ENCODE measurements at places on chromosomes 2 and 18.

- no peak for DNase-seq
Observed at GRCh38 chr18:9206421-9206820, 69.8 kb downstream of the ANKRD12 start.

DNA sequence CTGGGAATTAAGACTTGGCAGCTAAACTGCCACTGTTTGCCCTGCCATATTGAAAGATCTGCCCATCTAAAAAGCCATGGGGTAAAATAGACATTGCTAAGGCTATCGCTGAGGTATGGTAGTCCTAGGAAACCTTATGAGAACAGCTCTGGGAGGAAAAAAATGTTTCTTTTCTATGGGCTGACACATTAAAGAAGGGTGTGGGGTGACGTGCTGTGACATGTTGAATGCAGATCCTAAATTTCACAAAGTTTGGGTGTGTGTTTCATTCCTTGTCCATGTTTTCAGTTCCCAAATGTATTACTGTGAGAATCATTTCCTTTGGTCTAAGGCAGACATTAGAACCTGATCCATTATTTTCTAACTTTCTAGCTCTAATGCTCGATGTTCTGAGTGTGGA, 766.4 kb downstream of the BCL11A start:
- DNase-seq, result no peak

DNA sequence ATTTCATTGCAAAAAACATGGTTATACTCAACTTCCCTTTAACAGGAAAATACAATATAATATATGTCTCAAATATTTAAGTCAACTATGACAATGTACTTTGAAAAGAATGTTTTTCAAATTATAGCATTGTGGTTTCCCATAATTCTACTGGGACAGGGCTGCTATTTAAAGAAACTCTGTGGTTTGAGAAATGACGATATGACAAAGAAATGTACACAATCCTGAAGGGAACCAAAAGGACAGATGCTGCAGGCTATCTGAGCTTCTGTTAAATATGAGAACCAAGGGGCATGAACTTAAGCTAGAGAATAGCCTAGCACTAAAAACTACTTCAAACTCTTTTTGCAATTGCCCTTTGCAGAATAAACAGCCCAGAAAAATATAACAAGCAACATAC, 415.9 kb downstream of the GRB14 start:
- DNase-seq, result no peak

GRCh38 chr2:128406736-128407554, 88.3 kb upstream of the HS6ST1 start:
- DNase-seq, result no peak

- DNase-seq, result no peak
Observed at GRCh38 chr2:151999053-151999452, 99.8 kb downstream of the CACNB4 start.

- no peak for DNase-seq
Observed at GRCh38 chr18:46332921-46333341, 228.7 kb downstream of the HAUS1 start.

- no peak for DNase-seq
Observed at GRCh38 chr2:195639238-195639858, 17.7 kb upstream of the SLC39A10 start.

GRCh38 chr18:64720781-64721464, 572.0 kb upstream of the LINC00305 start:
- DNase-seq, result no peak

DNA sequence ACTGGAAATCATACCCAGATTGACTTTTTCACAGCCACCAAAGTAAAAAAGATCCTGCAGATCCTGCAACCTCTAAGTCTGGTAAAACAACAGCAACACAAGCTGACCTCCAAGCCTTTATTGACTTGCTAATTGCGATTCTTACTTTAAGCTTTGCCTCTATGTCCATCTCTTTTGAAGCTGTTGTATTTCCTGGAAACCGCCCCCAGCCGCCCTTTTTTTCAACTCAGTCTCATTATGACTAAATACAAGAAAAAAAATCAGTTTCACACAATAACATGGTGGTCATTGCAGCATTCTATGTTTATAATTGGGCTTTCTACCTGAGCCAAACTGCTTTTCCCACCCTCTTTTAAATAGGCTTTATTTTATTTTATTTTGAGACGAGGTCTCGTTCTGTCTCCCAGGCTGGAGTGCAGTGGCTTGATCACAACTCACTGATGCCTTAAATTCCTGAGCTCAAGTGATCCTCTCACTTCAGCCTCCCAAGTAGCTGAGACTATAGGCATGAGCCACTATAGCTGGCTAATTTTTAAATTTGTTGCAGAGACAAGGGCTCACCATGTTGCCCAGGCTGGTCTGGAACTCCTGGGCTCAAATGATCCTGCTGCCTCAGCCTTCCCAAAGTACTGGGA, 76.2 kb downstream of the MOGAT1 start:
- no peak for DNase-seq

DNA sequence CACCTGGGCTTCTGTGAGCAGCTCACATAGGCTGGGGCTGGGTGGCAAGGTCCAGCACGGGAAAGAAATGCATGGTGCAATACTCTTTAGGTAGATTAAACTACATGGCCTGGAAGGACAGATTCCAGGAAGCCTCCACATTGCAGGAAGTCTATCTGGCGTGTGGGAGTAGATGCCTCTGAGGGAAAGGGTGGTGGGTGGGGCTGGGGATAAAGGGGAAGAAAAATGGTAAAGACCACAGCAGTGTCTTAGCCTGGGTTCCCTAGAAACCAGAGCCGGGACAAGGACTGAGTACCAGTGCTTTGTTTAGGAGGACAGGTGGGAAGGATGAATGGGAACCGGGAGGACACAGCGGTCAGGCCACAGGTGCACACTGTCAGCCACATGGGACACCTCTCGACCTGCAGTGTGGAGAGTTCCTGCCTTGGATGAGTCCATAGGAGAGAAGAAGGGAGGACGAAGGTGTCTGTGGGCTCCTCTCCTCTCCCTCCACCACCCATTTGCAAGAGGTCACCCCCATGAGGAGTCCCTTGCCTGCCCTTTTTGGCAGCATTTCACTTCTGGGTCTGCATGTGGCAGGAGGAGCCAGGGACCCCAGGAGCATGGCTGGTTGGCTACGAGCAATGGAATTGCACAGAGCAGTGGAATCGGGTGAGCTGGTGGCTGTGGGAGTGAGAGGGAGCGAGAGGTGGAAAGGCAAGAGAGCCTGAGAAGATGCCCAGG, 91.5 kb upstream of the HS6ST1 start:
- no peak for DNase-seq
